DND-41 (cell line): ENCODE measurements at places on chromosomes 11 and 22.
A peak's percentile ranks its signal among the peaks of the same experiment; 100 is the strongest.

- H3K36me3 ChIP-seq, result peaks cover 44% of the 10 kb centered on the region
- H3K27me3 ChIP-seq, result no peaks in the 10 kb centered on the region
- H3K27ac ChIP-seq, result no peak overlapping the region
These were observed 23.9 kb downstream of the TTC17 start for GRCh38 chr11:43382614-43383013.

DNA sequence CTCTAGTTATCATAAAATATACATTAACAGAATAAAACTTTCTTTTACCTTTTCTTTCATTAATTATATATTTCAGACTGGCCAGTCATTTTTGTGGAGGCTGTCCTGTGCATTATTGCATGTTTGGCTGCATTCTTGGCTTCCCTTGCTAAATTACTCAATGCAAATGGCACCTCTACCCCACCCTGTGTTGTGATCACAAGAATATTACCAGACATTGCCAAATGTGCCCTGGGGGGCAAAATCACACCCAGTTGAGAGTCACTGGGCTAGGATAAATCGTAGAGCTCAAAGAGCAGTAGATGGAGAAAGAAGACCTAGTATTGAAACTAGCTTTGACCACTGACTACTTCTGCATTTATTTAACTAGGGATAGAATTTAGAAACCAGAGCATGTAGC, 1257.8 kb upstream of the TENM4 start:
- H3K27me3 ChIP-seq, result no peaks in the 10 kb centered on the region
- no peaks in the 10 kb centered on the region for H3K36me3 ChIP-seq
- no peak overlapping the region for H3K4me3 ChIP-seq
- no peaks in the 10 kb centered on the region for H3K4me1 ChIP-seq
- DNase-seq, result no peak

- no peaks in the 10 kb centered on the region for H3K27me3 ChIP-seq
- no peaks in the 10 kb centered on the region for H3K4me1 ChIP-seq
- no peak overlapping the region for H3K4me3 ChIP-seq
These were observed 19.6 kb downstream of the GDPD5 start for GRCh38 chr11:75505916-75506692.

DNA sequence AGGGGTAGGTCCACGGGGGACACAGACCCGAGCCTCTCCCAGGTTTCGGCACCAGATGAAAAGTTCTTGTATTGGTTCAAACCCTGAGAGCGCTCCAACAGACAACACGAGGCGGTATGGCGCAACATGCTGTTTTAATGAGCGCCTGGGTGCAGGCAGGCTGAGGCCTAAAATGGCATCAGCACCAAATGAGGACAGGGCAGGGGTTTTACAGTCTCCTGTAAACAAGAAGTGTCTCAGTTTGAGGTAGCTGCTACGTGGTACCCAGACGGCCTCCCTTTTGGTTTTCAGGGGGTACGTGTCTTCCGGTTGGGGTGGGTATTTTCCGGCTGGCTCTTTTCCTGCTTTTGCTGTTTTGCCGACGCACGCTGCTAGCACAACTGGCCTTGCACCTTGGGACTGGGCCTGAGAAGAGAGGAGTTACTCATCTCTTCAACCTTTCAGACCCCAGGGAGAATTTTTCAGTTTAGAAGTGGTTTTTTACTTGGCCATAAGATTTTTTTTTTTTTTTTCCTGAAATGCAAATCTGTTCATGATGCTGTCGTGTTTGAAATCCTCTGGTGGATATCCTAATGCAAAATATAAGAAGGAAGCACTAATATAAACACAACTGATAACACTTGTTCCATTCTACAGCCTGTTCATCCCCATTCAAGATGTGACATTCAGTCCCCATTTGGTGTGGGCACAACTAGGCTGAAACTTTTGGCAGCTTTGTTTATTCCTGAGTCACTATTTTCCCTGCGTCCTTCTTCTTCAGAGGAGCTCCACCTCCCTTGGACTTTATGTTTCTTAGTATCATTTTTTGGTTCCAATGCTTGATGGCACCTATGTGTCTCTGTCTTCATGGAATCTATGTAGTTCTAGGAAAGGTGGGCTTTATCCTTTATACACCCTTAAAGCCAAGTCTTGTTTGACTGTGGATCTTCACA, 6.5 kb downstream of the PPFIBP2 start:
- H3K27ac ChIP-seq, result no peak overlapping the region
- H3K27me3 ChIP-seq, result no peaks in the 10 kb centered on the region
- no peaks in the 10 kb centered on the region for H3K36me3 ChIP-seq
- no peak overlapping the region for H3K4me3 ChIP-seq
- H3K4me1 ChIP-seq, result no peaks in the 10 kb centered on the region

- no peaks in the 10 kb centered on the region for H3K27me3 ChIP-seq
- H3K36me3 ChIP-seq, result no peaks in the 10 kb centered on the region
- H3K4me1 ChIP-seq, result no peaks in the 10 kb centered on the region
- DNase-seq, result no peak
These were observed 10.2 kb downstream of the VSTM5 start for GRCh38 chr11:93840180-93840579.

DNA sequence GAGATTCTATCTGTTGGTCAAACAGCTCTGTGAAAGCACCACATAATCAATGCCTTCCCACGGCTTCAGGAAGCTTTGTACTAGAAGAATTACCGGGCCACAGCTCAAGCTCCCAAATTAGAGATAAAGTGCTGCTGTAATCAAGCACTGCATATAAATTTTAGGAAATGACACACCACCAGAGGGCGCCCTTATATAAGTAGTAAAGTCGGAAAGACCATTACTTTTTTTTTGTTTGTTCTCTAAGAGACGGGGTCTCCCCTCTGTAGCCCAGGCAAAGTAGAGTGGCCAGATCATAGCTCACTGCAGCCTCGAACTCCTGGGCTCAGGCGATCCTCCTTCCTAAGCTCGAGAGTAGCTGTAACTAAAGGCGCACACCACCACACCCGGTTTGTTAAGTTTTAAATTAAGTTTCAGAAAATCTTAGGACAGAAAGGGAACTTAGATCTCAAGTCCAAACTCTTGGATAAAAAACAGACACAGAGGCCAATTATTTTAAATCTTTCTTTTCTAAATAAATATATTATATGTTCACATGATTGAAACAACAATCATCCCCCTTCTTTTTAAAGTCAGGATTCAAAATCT, 32.6 kb downstream of the PRCP start:
- peak; percentile 64 for DNase-seq
- no peak overlapping the region for H3K4me3 ChIP-seq
- no peaks in the 10 kb centered on the region for H3K4me1 ChIP-seq
- H3K27me3 ChIP-seq, result peaks cover 4% of the 10 kb centered on the region

DNA sequence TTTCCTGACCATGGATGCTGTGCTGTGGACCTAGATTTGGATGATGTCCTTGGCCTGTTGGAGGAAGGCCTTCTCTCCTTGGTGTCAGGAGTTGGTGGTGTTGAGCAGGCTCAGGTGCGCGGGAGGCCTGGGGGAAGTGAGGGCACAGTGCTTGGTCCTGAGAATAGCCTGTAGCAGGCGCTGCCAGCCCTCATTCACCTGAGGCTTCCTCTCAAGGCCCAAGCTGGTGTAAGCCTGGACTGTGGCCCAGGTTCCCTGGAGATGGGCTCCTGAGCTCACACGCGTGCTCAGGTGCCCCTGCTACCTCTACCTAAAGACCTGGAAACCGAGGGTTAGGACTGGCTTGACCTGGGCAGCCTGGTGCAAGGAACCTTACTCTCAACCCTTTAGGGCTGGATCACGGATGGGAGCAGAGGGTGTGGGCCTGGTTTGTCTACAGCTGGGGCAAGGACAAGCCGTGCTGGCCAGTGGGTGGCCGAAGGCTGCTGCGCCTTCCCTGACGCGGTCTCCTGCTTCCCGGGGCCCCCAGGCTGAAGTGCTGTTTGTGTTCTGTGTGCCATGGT, 7.8 kb upstream of the GRAMD4 start:
- peaks cover 19% of the 10 kb centered on the region for H3K36me3 ChIP-seq
- peaks cover 80% of the 10 kb centered on the region for H3K4me1 ChIP-seq
- peak overlapping the region; percentile 99 for H3K27ac ChIP-seq
- DNase-seq, result no peak
- H3K27me3 ChIP-seq, result no peaks in the 10 kb centered on the region

DNA sequence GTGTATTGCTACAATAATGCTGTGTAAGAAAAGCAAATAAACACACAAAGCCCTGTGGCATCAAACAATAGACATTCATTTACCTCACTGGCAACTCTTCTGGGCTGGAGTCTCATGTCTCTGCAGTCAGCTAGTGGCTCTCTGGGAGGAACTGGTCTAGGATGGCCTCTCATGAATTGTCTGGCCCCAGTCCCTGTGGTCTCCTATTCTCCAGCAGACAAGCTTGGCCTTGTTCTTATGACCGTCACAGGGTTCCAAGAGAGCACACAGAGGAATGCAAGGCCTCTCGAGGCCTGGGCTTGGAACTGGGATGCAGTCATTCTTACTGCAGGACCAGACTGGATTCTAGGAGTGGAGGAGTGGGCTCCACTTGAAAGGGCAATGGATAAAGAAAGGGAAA, 141.2 kb upstream of the NTM start:
- H3K27me3 ChIP-seq, result peaks cover 4% of the 10 kb centered on the region
- no peak overlapping the region for H3K4me3 ChIP-seq
- no peaks in the 10 kb centered on the region for H3K36me3 ChIP-seq
- no peak overlapping the region for H3K27ac ChIP-seq
- no peaks in the 10 kb centered on the region for H3K4me1 ChIP-seq

GRCh38 chr22:49015993-49016908, 811.4 kb downstream of the BRD1 start:
- no peak overlapping the region for H3K27ac ChIP-seq
- H3K36me3 ChIP-seq, result no peaks in the 10 kb centered on the region
- peaks cover 12% of the 10 kb centered on the region for H3K27me3 ChIP-seq
- no peaks in the 10 kb centered on the region for H3K4me1 ChIP-seq
- H3K4me3 ChIP-seq, result no peak overlapping the region
- DNase-seq, result no peak

DNA sequence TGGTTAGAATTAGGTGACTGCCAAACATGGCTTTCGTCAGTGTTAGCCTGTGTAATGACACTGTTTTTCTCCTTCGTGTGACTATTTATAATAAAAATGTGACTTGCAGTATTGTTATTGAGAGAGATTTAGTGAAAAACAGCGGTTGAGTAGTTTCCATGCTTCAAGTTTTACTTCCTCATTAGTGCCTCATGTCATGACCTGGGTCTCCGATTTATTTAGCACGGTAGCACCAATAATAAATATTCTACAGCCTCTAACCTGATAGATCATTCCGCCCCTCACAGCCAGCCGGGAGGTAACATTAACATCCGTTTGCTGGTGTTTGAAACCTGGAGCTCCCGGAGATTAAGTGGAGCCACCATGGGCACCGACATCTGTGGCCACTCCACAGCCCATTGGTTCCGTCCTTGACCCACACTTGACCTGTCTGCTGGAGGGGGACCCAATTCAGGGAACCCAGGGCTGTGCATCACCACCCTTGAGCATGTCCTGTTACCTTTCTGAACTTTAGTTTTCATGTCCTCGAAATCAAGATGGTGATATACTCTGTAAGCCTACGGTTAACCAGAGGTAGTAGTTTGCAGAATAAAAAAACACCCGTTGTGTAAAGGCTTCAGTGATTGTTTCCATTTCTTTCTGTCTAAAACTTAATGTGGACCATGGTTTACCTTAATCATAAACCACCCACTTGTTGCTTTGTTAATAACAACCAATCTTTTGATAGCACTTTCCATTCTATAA, 104.1 kb downstream of the ATXN10 start:
- DNase-seq, result no peak
- H3K36me3 ChIP-seq, result peaks cover 19% of the 10 kb centered on the region
- no peak overlapping the region for H3K4me3 ChIP-seq
- no peak overlapping the region for H3K27ac ChIP-seq
- no peaks in the 10 kb centered on the region for H3K4me1 ChIP-seq
- H3K27me3 ChIP-seq, result no peaks in the 10 kb centered on the region

DNA sequence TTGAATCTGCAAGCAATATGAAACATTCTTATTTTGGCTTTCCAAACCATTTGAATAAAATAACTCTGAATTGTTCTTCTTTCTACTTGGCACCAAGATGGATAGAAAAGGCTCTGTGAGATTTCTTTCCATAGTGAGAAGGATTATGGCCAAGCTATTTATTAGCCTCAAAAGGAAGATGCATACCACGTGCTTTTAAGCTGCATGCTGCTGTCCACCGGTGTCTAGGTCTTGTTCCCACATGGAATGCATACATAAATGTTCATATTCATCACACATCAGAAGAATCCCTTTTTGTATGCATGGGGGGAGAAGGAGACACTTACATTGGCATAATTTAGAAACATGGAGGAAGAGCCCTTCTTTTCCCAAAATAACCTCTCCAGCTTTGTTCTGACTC, 273.4 kb downstream of the FAM76B start:
- no peaks in the 10 kb centered on the region for H3K4me1 ChIP-seq
- H3K27me3 ChIP-seq, result peaks cover 4% of the 10 kb centered on the region
- no peaks in the 10 kb centered on the region for H3K36me3 ChIP-seq
- DNase-seq, result no peak
- H3K27ac ChIP-seq, result no peak overlapping the region

- H3K27me3 ChIP-seq, result no peaks in the 10 kb centered on the region
- no peak overlapping the region for H3K27ac ChIP-seq
- no peaks in the 10 kb centered on the region for H3K36me3 ChIP-seq
- DNase-seq, result no peak
- H3K4me1 ChIP-seq, result peaks cover 14% of the 10 kb centered on the region
These were observed 20.8 kb downstream of the IL10RA start for GRCh38 chr11:118007040-118007439.

- peaks cover 50% of the 10 kb centered on the region for H3K4me1 ChIP-seq
- no peaks in the 10 kb centered on the region for H3K27me3 ChIP-seq
- peak; percentile 40 for DNase-seq
- H3K36me3 ChIP-seq, result peaks cover 56% of the 10 kb centered on the region
- H3K4me3 ChIP-seq, result no peak overlapping the region
These were observed 6.4 kb downstream of the DGKZ start for GRCh38 chr11:46353698-46354097.

GRCh38 chr11:134152696-134153095, 71.1 kb downstream of the NCAPD3 start:
- H3K27me3 ChIP-seq, result no peaks in the 10 kb centered on the region
- H3K4me3 ChIP-seq, result no peak overlapping the region
- DNase-seq, result no peak
- peaks cover 98% of the 10 kb centered on the region for H3K36me3 ChIP-seq

- no peaks in the 10 kb centered on the region for H3K27me3 ChIP-seq
- no peak overlapping the region for H3K4me3 ChIP-seq
- peak overlapping the region; percentile 49; the same call in 1 of the 2 replicates for H3K27ac ChIP-seq
- H3K36me3 ChIP-seq, result peaks cover 44% of the 10 kb centered on the region
- DNase-seq, result peak; percentile 86
These were observed 4.8 kb downstream of the SDF2L1 start for GRCh38 chr22:21646608-21647590.

DNA sequence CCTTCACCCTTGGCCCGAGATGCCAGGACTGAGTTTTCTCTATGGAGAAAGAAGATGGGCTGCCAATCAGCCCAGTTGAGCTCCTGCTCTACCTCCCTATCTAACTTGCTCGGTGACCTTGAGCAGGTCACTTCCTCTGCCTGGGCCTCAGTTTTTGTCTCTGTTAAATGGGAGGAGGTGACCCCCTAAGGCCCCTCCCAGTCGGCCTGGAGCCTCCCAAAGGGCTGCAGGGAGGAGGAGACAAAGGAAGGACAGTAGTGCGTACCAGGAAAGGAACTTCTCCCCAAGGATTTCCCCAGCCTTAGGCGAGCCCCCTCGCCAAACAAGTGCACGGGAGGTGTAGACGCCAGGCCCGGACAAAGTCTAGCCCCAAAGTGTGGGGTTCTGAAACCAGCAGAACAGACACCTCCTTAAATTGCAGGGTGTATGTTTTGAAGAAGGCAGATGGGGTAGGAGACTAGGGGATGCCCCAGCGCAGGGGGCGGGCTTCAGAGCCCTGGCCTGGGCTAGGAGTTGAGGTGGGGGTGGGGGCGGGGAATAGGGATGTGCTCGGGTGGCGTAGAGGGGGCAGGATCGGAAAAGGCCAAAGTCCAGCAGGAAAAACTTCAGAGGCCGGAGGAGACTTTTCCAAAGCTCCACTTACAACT, 1.0 kb downstream of the CBX7 start:
- peaks cover 34% of the 10 kb centered on the region for H3K4me1 ChIP-seq
- DNase-seq, result no peak
- peak overlapping the region; percentile 79; the same call in 1 of the 2 replicates for H3K27ac ChIP-seq
- peaks cover 6% of the 10 kb centered on the region for H3K27me3 ChIP-seq
- peaks cover 21% of the 10 kb centered on the region for H3K36me3 ChIP-seq
